Glomerular endothelial cell (primary cell): ENCODE measurements at places on chromosomes 2 and 18.

DNA sequence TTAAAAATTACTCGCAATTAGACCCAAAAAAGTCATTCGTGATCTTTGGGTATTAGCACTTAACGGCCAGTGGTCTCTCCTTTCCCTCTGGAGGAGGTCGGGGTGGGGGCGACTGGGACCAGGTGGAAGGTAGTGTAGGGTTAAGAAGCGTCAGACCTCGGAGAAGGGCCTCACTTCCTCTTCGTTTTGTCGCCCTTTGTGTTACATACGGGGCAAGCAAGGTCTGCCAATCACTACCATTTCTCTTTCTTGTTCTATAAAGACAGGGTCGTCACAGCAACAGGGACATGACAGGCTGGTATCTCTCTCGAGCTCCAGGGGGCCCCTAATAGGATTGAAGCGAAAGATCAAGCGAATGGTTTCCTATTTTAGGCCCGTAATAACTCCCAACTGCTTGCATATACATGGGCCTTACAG is 136.6 kb downstream of the INSIG2 start:
- no peak for DNase-seq

- no peak for DNase-seq
Observed at GRCh38 chr2:81658227-81658626, 1353.7 kb upstream of the LRRTM1 start.

DNA sequence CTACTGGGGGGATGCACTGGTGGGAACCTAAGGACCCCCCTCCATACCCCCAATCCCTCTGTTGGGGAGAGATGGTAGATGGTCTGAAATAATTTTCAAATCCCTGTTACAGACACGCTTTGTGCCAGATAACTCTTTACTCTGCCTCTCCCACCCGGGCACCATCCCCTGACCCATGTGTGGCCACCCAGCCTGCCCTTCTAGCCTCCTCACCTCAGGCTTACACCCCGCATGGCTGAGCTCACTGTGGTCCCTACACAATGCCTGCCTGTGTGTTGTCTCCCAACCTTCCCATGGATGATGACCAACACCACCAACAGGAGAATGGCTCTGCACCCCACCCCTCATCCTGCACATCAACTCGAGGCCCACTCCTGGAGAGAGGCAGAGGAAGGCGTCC is 15.0 kb downstream of the SPEG start:
- DNase-seq: no peak

- no peak for DNase-seq
Observed at GRCh38 chr2:177728920-177729319, 336.3 kb downstream of the AGPS start.

- DNase-seq: no peak
Observed at GRCh38 chr2:200048421-200048820, 93.0 kb downstream of the MAIP1 start.

DNA sequence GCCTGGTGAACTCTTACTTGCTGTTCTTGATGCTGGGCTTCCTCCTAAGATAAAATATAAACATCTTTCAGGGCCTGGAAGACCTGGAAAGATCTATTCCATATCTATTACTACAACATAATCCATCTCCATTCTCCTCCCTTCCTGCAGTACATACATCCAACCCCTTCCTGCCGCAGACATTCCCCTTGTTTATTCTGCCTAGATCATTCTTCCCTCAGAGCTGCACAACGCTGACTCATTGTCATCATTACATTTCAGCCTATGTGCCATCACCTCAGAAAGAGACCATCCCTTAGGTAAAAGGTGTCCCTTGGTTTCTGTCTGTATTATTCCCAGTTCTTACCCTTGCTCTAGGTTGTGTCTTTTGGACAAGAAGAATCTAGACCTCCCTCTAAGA is 2.5 kb upstream of the CDH7 start:
- DNase-seq: no peak

DNA sequence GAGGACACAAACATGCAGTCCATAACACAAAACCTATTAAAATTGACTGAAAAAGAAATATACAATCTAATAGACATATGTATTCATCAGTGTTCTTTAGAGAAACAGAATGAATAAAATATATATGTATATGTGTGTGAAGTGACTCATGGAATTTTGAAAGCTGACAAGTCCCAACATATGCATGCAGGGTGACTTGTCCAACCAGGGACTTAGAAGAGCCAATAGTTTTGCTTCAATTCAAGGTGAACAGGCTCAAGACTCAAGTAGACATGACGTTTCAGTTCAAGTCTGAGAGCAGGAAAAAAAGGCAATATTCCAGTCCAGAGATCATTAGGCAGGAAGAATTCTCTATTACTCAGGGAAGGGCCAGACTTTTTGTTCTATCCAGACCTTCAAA is 271.2 kb upstream of the SETBP1 start:
- DNase-seq: no peak
